ENCODE measurements at places on chromosomes 2 and 18.

DNA sequence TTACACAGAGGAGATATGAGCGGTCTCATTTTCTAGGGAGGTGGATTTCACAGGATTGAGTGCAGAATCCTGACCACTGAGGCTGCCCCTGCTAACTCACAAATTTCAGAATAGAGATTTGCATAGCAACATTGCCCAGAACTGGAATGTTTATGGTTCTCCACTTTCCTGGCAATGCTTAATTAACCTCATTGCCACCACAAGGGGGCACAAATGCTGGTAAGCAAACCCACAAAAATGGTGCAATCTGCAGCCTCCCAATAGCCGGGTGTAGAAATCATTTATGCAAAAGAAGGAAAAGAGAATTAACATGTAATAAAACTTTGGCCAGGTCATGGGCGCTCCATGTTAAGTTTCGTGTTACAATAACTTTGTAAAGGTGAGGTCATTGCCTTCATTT lies 112.4 kb downstream of the CYRIA start:
- no peak for DNase-seq

DNA sequence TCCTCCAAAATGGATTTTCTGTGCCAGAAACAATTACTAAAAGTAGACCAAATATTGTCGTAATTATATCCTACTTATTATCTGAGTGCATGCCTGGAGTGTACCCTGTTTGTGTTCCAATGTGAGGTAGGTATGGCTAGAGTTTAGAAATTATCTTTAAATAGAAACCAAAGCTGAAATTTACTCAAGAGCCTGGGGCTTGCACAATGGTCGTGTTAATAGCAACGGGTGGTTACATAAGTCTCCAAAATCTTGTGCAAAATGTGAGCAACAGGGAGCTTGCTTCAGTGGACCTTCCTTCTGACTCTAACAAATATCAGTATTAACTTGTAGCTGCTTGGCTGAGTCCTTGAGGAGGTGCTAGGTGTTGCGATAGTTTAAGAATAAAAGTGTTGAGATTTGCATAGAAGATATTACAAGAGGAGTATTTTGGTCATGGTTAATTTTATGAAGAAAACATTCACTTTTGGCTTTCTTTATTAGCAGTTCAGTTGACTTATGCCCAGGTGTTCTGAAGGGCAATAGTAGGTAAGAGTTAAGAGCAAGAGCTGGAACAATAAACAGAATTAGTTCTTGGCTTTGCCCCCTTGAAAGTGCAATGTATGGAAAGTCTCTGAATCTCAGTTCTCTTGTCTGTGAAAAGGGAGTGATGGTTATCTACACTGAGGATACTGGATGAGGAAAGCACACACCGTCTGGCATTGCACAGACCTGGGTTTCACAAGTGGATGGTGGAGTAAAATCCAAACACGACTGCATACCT lies 4.6 kb downstream of the CXCR4 start:
- no peak for DNase-seq

DNA sequence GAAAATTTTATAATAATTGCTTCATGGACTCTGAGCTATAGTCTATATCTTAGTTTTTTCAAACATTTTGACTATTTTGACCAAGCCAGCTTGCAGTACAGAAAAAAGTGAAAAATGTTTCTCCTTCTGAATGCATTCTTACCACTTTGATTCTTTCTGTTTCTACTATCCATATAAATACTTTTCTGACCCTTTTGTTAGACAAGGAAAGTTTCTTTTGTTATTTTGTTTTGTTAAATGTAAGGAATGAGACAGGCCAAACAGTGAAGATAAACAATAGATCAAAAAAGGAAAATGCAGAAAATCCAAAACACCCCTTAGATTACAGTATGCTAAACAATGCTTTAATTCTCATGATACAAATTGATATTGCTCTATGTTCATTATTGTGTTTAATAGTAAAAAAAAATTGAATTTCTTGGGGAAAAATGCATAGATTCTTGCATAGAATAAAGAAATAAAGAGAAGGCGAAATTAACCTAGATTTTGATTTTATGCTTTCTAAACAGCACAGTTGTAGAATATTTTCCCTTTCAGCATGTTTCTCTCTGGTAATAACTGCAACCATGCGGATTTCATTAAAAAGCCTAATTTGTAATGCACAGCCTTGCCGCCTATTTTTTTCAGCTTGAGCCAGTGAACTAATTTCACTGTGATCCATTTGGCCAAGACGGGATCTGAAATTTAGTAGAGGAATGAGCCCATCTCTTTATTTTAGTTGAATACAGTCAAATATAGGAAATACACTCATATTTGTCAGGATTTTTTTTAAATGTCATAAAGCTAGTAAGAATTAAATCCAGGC lies 976 bp downstream of the TNFAIP6 start:
- DNase-seq: no peak

GRCh38 chr2:16246281-16246850 lies 306.0 kb downstream of the MYCN start:
- no peak for DNase-seq

DNA sequence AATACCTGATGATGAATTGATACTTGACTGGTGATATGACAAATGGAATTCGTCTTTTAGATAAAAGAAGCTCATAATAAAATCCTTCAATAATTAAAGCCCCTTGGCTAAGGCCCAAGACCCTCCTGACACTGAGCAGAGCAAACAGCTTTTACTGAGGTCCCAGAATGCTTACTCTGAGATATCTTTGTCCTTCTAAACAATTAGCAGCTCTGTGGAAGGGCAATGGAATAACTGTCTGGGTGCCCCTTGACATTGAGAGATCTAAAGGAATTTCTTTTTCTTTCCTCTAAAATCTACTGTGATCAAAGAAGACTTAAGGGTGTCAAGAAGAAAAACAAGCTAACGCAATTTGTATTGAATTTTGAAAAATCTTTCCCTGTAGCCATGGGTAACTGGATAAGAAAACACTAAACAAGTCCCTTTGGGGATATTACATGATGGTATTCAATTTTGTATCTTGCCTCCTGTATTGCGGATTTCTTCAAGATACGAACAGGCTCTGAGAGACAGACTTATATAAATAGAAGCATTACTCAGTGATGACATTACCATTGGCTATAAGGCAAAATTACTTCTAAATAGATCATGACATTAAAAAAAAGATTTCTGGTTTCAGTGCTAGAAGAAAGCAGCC lies 128.8 kb downstream of the MREG start:
- DNase-seq: no peak

DNA sequence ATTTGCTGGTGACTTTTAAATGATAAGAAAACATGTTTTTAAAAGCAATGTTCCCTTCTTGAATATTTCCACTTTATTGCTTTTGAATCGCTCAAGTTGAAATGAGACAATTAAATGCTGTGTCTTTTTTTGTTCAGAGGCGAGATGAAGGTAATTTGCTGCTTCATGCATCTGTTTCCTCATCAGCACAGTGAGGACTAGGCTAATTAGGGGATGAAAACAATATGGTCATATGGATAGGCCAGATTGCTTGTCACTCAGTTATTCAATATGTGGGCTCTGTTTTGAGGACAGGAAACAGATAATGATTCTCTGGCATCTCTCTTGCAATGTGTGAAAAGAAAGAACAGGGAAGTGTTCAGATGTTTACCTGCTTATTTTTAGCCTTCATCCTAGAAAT lies 61.0 kb downstream of the ERBB4 start:
- DNase-seq: no peak

- no peak for DNase-seq
Observed at GRCh38 chr2:160498137-160498536, 4.5 kb upstream of the RBMS1 start.

GRCh38 chr18:43279015-43279744 lies 1.9 kb upstream of the SYT4 start:
- peak; percentile 88 for DNase-seq
